ENCODE measurements at places on chromosomes 2 and 18.

- DNase-seq: no peak
These were observed 154.5 kb downstream of the TPO start for GRCh38 chr2:1567556-1568344.

DNA sequence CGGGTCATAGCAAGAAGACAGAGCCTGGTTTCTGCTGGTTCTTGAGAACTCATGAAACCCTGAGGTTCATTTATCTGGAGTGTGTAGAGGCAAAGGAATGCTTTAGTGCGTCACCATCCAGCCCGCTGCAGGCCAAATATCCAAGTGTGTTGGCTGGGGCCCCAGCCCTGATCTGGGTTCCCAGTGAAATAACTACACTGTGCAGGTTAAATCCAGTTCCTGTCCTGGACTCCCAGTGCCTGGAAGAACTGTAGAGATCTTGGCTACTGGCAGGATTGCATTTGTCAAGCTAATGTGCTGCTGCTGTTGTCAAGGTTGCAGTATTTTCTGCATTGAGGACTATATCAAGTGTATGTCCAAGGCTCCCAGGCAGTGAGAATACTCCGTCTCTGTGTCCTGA lies 89.9 kb downstream of the MAPK4 start:
- DNase-seq: no peak

GRCh38 chr18:79484661-79485621 lies 89.2 kb downstream of the NFATC1 start:
- no peak for DNase-seq

DNA sequence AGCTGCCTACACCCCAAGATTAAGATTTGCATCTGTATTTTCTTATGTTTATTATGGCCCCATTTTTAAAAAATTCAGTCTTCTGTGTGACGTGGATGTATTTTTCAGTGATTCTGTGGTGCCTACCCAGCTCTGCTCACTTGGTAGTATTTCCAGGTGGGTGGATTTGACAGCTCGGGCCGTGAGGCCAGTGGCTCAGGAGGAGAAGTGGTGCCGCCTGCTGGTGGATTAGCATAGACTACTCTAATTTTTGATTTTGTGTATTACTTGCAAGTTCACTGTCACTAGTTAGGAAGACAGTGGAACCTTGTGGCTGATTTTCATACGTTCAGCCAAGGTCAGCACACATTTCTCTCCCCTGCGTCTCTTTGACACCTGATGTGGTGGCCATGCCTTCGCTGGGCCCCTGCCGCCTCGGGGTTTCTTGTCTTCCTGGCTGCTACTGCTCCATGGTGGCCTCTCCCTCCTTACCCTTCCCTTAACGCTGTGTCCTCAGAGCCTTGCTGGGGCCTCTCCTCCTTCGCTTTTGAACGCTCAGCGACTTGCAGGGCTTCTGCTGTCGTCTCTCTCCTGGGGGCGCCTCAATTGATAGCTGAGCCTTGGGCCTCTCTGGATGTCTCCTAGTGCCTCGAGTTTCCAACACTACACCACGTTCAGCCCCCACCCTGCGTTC lies 89.4 kb downstream of the DGKD start:
- DNase-seq: peak; percentile 46

- DNase-seq: no peak
These were observed 28.3 kb downstream of the ANKMY1 start for GRCh38 chr2:240529344-240529999.

GRCh38 chr18:48732767-48733424 lies 194.1 kb downstream of the CTIF start:
- no peak for DNase-seq

DNA sequence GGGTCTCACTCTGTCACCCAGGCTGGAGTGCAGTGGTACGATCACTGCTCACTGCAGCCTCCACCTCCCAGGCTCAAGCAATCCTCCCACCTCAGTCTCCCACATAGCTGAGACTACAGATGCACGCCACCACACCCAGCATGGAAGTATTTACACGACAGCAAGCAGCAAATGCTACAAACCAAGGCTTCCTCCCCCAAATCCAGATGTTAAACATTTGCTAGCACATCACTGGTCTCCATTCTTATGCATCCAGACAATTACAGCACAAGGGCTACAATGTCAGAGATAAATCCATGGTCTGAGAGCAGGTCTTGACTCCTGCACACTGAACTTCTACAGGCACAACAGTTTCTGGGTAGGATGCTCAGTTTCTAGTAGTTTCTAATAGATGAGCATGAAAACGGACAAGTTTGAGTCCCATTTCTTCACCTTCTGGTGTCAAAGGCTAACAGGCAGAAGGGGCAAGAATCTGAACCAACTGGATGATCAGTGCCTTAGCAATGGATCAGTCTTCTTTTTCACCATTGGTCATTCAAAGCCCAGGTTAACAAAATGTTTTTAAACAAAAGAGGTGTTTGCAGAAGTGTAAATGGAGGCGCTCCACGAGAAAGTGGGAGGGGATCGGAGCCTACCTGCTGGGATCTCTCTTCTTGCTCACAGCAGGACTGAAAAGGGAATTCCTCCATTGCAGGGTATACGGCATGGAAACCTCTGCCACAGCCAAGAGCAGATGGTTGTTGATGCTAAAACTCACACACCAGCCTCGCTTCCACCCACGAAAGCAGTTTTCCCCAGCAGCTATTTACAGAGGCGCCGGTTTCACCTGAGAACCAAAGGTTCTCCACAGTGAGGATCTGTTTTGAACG lies 135.0 kb upstream of the ARL4C start:
- no peak for DNase-seq

DNA sequence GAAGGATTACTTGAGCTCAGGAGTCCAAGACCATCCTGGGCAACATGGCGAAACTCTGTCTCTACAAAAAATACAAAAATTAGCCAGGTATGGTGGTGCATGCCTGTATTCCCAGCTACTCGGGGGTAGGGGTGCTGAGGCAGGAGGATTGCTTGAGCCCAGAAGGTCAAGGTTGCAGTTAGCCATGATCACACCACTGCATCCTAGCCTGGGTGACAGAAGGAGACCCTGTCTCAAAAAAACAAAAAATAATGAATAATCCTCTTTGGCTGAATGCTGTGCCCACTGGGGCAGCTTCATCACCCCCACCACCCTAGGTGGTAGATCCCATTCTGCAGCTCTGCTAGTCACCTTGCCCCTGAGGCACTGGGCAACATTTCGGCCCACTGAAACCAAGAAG lies 109.4 kb downstream of the ZFP36L2 start:
- no peak for DNase-seq

DNA sequence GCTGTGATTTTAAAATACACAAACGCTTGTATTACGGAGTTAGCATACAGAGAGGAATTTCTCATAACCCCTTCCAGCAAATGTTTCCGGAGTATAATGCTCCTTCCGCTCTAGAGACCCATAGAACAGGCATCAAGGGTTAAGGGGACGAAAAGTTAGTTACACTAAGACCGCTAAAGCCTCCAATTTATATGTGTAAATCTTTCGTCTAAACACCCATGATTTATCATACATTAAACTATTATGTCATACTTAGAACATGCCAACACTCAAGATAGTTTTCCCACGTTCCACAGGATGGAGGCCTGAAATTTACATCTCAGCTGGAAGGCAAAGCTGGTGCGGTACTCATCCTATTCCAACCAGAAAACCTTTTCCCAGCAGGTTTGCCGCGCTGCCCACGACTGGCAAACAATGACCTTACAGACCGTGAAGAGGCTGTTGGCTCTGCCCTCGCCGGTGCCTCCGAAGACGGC lies 650 bp downstream of the ORMDL1 start:
- DNase-seq: peak; percentile 10

GRCh38 chr2:191176801-191177438 lies 26.1 kb upstream of the STAT4 start:
- no peak for DNase-seq

Measured in AML-193 (cell line).